ENCODE measurements at places on chromosomes 12 and 14. TPM values are rescaled to one million over a fixed set of nuclear protein-coding genes. Genes with fewer than 3 reads are reported as not detected.

The ERP27 gene
- total RNA-seq: 2.0 TPM

DNA sequence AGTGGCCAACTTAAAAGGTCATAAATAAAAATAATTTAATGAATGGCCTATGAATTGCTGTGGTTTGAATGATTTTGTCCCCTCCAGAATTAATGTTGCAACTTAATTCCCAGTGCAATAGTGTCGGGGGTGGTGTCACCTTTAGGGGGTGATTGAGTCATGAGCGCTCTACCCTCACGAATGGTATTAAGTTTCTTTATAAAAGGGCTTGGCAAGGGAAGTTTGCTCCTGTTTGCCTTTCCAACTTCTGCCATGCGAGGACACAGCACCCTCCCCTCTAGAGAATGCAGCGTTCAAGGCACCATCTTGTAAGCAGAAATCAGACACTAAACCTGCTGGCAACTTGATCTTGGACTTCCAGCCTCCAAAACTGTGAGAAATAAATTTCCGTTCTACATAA lies 253.3 kb downstream of the ATXN7L3B start:
- no peak for DNase-seq
- H3K4me1 ChIP-seq: no peaks in the 10 kb centered on the region
- no peak overlapping the region for H3K27ac ChIP-seq
- no peak overlapping the region for H3K4me3 ChIP-seq
- H3K27me3 ChIP-seq: peaks cover 2% of the 10 kb centered on the region

The TMPRSS12 gene
- total RNA-seq: not detected

The ERG28 gene
- 23.7 TPM for total RNA-seq

GRCh38 chr12:98154850-98155249 lies 360.5 kb upstream of the TMPO start:
- H3K4me3 ChIP-seq: no peak overlapping the region
- DNase-seq: no peak
- H3K27me3 ChIP-seq: peaks cover 9% of the 10 kb centered on the region
- H3K4me1 ChIP-seq: no peaks in the 10 kb centered on the region

GRCh38 chr14:22850944-22851764 lies 14.8 kb downstream of the MMP14 start:
- H3K36me3 ChIP-seq: no peaks in the 10 kb centered on the region
- peak; percentile 52 for DNase-seq
- no peak overlapping the region for H3K4me3 ChIP-seq
- H3K27me3 ChIP-seq: peaks cover 5% of the 10 kb centered on the region

The PAX9 gene
- not detected for total RNA-seq

DNA sequence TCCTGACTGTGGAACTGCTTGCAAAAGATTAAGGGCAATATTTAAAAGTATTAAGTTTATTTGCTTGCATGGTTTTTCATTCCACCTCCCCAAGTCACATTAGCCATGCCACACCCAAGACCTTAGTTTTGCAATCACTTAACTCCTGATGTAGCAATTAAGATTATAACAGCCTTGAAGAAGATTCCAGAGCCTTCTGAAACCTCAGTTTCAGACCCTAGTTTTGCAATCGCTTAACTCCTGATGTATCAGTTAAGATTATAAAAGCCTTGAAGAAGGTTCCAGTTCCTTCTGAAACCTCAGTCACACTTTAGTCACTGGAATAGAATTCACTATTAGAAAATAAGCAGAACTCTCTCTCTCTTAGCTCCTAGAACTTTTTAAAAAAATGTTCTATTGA lies 42.7 kb upstream of the DCN start:
- H3K4me3 ChIP-seq: no peak overlapping the region
- H3K27ac ChIP-seq: no peak overlapping the region
- no peak for DNase-seq
- H3K36me3 ChIP-seq: no peaks in the 10 kb centered on the region

The ACSS3 gene
- total RNA-seq: not detected
